ENCODE measurements at places on chromosomes 1 and 21.

- peak; percentile 47 for DNase-seq
Observed at GRCh38 chr1:28056129-28056925, 32.1 kb downstream of the EYA3 start.

DNA sequence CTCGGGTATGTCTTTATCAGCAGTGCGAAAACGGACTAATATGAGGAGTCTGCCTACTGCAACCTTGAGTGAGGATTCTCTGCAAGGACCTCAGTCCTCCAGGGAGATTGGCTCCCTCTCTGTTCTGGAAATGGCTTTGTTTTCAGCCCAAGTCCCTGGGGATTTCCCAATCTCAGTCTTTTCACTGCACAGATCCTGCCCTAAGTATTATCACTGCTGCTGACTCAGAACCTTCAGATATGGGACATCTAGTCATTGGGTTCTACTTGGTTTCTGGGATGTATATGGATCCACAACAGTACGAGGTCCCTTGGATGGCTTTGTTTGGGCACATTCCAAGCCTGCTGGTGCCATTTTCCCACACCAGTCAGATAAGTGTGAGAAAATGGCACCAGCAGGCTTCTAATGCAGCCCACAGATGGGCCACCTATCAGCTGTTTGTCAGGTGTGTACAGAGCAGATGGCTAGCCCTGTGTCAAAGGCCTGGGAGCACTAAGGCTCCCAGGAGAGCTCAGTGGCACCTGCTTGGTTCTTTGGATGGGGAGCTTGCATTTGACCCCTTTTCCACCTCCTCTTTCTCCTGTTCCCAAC, 27.4 kb downstream of the ELF3 start:
- DNase-seq = no peak

DNA sequence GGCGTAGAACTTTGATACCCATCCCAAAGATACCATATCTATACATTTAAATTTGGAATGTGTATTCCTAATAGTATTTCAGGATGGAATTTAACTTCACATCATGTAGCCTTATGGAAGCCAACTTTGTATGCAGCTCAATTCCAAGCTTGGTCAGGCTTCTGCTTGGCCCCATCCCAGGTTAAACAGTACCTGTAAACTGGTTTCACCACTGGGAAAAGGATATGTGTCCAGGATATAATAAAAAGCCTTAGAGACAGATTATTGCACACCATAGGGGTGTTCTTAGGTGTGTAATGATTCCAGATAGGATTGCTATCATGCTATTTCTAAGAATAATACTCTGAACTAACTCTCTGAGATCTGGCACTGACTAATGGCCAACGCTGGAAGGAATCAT, 28.1 kb downstream of the ADAM30 start:
- no peak for DNase-seq

DNA sequence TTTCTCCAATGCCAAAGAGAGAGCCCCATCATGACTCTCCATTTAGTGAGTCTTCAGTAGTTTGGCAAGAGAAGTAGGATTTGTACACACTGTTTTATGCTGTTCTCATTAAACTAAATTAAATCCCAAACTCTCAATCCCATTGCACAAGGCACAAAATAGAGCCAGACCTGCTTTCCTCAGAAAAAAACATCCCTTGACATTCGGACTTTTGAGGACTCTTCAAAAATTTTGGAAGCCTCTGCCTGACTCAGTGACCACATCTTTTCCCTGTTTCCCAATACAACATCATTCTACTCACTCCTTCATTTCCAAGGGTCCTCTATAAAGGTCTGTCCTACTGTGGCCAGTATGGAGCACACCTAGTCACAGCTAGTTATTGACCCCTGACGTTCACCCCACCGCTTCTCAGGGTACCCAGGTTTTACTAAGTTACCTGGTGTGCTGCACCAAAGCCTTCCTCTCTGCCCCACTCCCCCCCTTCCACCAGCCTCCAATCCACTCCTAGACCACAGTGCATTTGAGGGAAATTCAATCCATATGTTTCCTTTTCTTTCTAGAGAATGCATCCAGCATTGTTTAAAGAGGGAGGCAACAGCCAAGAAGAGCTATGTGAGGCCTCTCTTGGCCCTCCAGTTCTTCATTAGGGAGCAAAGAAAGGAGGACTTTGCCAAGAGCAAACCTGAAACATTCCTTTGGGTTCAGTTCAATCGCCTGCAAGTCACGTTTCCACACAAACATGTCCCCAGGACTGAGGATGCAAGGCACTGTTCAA, 428.7 kb downstream of the PLPP3 start:
- DNase-seq = no peak

- no peak for DNase-seq
Observed at GRCh38 chr1:15090373-15090772, 63.2 kb upstream of the TMEM51 start.

GRCh38 chr1:69403756-69404320, 163.9 kb upstream of the LRRC7 start:
- no peak for DNase-seq

GRCh38 chr1:211843507-211844298, 13.1 kb upstream of the LPGAT1 start:
- DNase-seq = no peak

GRCh38 chr21:15122241-15122640, 57.4 kb upstream of the NRIP1 start:
- DNase-seq = no peak

DNA sequence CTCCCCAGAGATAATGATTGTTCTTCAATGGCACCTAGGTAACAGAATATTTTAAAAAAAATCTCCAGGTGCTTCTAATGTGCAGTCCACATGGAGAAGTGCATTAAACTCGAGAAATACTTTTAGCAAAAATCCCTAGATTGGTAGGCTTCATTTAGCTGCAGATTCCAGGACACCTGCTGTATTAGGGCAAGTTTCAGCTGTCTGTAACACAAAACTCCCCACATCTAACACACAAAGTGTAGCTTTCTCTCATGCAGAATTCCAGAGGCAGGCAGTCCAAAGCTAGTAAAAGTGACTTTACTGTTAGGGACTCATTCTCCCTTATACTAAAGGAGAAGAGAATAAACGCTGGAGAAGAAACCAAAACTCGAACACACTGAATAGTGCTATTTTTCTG, 1414.3 kb upstream of the B3GALT2 start:
- DNase-seq = no peak

DNA sequence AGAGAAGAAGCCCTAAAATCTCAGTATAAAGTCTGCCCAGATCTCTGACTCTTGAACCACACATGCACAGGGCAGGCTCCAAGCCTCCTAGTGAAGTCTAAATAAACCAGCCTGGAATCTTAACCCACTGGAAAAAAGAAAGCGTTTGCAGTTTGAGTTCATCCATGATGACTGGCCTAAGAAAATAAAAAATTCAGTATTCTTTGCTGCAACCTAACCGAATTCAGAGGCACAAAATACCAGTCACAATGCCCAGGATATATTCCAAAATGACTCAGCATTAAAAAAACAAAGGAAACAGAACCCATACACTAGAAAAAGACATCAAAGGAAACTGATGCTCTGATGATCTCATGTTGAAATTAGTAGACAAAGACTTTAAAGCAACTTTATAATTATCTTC, 269.2 kb downstream of the SDCCAG8 start:
- no peak for DNase-seq
